GOT3 (cell line): ENCODE measurements at places on chromosomes 2 and 18.

GRCh38 chr2:39487398-39488250, 50.5 kb upstream of the MAP4K3 start:
- DNase-seq = no peak

- no peak for DNase-seq
Measured at GRCh38 chr18:74299746-74300145, 8.0 kb upstream of the CYB5A start.

DNA sequence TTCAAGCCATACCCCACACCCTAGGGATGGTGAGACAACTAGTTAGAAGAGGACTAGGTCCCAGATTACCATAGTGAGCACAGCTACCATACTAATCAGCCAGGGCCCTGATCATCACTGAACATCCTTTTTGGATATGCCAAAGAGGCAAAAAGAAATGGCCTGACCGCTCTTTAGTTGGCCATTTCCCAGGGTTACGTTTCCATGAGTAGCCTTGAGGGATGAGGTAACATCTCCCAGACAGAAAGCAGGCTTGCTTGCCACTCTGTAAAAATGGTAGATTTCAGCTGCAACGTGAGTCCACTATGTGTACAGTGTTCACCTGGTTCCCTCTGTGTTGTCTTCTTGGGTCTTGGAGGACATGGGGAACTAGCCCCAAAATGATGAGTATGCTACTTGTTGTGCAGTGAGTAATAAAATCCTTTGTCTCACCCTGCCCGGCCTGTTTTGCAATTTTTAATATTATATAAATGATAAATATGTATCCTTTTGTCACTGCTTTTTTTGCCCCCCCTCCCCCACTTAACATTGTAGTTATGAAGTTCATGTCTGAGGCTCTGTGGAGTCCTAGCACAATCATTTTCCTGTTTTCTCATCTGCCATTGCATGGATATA, 8.9 kb upstream of the GALM start:
- DNase-seq = no peak

DNA sequence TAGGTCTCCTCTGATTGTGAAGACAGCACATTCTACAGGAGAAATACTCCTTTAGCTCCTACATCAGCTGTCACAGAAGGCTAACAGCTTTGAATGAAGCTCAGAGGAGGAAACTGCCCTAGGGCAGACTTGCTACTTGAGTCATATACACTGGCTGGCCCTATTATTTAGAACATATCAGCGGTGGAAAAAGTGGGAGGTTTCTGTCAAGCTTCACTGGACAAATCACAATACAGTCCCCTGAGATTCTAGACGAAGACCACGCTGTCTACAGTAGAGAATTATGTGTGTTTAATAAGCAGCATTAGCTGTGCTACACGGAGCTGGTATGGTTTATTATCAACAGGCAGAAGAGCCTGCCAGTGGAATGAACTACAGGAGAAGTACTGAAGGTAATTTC, 230.9 kb upstream of the FSIP2 start:
- no peak for DNase-seq

DNA sequence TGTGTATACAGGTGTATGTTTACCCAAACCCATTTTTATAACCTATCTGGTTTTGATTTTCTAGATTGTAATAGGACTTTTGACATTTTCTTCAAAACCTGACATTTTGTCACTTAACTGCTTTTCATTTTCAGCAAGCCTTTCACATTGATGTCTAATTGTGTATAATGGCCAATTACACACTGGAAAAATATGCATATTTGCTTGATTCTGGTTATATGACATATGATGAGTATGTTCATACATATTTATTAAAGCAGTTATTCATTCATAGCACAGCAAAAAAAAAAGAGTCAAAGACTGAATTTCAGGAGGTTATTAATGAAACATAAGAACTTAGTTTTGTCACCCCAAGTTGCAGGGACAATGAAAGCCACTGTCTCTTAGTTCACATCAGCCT, 307.7 kb upstream of the TNP1 start:
- DNase-seq = no peak

DNA sequence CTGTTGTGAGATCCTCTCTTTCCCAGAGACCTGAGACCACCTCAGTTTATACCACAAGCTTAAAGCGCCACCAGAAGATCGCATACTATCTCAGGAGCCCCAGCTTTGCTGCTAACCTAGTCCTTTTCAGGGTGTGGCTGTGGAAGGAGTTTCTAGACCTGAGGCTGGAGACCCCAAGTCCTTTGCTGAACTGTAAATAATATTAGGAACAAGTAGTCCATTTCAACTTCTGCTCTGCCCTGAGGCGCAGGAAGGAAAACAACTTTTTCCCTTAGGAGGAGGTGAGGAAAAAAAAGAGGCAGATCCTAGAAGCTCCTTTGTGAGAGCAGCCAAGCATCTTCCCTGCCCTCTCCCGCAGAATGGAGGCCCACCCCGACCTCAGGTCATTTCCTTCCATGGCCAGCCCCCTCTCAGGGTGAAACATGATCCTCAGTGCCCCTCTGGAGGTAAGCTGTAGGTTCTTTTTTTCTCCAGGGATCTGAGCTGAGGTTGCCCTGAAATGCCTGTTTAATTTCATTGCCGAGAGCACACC, 122.8 kb upstream of the LGALSL start:
- no peak for DNase-seq

DNA sequence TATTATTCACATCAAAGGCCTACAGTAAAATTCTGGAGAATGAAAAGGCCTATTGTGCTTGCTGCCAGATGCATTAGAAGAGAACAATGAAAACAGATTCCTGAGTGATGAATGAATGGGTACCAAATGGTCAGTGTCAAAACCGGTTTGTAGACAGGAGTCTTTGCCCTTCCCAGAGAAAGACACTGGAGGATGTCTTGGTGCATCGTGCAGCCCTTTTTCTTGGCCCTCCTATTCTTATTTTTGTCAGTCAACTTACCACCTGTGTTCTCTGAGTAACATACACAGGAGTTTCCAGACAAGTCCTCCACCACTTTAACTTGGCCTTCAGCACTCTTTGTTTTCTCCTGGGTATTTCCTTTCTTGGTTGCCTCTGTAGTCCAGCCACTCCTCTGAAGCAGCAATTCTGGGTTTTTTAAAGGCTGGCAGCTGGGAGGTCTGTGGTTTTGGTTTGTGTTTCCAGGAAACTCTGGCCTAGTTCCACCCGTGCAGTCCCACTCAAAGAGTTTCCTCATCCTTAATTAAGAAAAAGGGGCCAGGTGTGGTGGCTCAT, 29.4 kb downstream of the PSTPIP2 start:
- no peak for DNase-seq

- no peak for DNase-seq
Measured at GRCh38 chr2:151336863-151337371, 20.5 kb upstream of the TNFAIP6 start.

GRCh38 chr2:163133602-163134001, 295.0 kb upstream of the KCNH7 start:
- DNase-seq = no peak

DNA sequence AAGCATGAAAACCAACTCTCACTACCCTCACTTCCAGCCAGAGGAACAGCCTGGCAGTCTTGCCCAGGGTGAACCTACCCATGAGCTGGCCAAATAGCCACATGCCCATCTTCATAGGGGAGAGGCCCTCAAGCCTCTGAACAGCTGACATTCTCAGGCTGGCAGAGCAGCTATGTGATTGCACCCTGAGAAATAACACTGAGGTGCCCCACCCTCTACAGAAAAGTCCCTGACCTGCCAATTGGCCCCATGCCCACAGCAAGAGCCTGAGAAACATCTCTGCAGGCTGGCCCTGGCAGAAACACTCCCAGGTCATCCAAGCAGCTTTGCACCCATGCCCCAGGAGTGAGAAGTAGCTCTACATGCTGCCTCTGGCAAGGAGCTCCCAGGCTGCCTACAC, 127.4 kb upstream of the OTX1 start:
- DNase-seq = no peak

DNA sequence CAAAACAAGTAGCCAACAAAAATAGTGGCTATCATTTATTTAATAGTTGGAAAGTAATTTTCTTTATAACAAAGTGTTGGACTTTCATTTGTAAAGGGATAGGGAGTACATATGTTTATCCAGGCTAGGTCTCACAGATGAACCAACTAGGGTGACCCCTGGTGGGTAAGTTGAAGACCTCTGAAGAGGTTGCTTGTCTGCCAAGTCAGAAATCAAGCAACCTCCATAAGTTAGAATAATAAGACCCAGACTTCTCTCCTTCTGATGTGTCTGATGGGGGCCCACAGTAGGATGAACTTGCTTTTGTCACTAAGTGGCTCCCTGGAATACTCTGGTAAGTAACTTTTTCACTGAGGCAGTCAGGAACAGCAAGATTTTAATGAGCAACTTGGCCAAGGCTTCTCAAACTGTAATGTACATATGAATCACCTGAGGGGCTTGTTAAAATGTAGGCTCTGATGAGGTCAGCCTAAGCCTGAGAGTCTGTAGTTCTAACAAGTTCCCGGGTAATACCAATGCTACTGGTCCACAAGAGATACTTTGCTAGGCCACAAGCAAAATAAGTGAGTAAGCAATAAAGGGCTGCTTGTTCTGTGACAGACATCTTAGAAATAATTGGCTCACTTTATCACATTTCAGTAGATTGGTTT, 319.6 kb downstream of the PIK3C3 start:
- DNase-seq = no peak

GRCh38 chr2:33505966-33506365, 29.5 kb downstream of the RASGRP3 start:
- DNase-seq = no peak

DNA sequence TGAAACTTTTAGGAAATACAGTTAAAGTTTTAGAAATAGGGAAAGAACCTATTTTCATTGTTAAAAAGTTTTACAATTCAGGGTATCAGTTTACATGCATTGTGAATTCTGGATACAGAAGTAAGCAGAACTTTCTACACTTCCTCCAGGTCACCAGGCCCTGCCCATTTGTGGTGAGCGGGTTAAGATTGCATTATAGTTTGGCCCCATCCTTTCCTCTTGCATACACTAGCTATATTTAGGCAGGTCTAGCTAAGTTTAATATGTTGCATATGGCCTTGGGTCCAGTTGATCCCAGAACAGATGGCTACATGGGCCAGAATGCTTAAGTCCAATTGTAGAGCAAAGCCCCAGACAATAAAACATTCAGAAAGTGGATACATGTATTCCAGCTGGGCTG, 4.8 kb downstream of the VWA3B start:
- DNase-seq = no peak

DNA sequence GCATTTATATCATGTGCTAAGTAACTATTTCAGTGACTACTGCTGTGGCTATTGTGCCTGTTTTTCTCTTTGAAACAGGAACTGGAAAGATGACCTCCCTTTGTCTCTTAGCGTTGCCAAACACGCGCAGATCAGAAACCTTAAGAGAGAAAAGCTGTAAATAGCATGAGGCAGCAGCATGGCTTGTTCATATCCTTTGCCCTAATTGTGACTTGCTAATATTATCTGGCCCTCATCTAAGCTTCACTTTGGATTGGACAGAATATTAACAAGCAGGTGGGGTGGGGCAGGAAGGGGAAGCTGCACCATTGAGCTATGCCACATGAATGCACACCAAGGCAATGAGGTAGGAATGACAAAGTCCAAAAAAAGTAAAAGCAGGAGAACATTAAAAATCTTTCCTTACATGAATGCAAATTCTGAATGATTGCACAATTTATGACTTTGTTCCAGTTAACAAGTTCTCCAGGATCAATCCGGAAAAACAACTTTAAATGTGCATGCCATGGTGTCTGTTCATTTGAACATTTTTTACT, 128.4 kb downstream of the IRS1 start:
- no peak for DNase-seq

DNA sequence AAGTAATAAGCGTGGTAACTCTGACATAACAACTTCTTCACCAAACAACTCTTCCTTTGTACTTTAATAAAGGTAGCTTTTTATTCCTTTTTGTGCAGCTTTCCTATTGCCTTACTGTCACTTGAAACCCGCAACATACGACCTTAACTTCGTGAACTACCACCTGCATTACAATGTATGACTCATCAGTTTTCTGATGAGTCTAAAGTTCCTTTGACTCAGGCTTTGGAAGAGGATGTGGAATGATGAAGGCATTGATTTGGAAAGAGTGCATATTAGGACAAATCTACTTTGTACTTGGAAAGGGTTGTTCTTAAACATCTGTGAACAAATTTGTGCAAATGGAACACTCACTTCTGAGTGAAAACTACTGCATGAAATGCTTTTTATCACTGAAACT, 1012.1 kb downstream of the TMEM182 start:
- DNase-seq = no peak

- no peak for DNase-seq
Measured at GRCh38 chr2:184628051-184628450, 29.7 kb downstream of the ZNF804A start.

- no peak for DNase-seq
Measured at GRCh38 chr2:73268830-73269685, 15.2 kb downstream of the FBXO41 start.

DNA sequence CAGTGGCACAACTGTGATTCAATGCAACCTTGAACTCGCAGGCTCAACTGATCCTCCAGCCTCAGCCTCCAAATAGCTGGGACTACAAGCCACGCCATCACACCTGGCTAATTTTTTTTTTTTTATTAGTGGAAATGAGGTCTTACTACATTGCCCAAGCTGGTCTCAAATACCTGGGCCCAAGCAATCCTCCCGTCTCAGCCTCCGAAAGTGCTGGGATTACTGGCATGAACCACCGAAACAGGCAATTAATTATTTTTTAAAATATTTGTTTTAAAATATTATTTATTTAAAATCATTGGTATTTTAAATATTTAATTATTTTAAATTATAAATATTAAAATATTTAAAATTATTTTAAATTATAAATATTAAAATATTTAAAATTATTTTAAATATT, 24.5 kb downstream of the SRBD1 start:
- DNase-seq = no peak

- no peak for DNase-seq
Measured at GRCh38 chr18:11665587-11665986, 23.5 kb upstream of the GNAL start.

DNA sequence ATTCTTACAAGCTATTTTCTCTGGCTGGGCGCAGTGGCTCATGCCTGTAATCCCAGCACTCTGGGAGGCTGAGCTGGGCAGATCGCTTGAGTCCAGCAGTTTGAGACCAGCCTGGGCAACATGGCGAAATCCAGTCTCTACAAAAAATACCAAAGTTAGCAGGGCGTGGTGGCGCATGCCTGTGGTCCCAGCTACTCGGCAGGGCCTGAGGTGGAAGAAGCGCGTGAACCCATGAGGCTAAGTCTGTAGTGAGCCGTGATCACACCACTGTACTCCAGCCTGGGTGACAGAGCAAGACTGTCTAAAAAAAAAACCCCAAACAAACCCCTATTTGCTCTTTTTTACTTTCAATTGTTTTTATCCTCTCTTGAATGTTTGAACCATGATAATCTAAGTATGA, 37.0 kb downstream of the PPP4R1 start:
- no peak for DNase-seq

GRCh38 chr2:174688079-174688478, 76.2 kb downstream of the CHRNA1 start:
- no peak for DNase-seq

DNA sequence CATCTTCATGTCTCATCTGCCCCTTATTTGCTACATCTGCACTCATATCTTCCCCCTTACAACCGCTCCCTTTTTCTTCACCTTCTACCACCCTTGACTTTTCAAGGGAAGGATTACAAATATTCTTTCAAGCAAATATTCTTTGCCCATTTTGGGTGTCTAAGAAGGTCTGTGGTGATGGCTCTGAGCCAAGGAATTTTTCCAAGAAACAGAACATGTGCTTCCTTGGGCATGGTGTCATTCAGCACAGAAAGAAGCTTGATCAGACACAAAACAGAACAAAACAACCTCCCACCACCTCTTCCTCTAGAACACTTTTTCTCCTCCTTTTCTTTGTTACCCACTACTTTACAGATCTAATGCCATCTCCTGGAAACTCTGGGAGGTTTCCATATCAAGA, 313.7 kb downstream of the SATB2 start:
- no peak for DNase-seq
